ENCODE measurements at places on chromosomes 5 and 9.
A peak's percentile ranks its signal among the peaks of the same experiment; 100 is the strongest.

DNA sequence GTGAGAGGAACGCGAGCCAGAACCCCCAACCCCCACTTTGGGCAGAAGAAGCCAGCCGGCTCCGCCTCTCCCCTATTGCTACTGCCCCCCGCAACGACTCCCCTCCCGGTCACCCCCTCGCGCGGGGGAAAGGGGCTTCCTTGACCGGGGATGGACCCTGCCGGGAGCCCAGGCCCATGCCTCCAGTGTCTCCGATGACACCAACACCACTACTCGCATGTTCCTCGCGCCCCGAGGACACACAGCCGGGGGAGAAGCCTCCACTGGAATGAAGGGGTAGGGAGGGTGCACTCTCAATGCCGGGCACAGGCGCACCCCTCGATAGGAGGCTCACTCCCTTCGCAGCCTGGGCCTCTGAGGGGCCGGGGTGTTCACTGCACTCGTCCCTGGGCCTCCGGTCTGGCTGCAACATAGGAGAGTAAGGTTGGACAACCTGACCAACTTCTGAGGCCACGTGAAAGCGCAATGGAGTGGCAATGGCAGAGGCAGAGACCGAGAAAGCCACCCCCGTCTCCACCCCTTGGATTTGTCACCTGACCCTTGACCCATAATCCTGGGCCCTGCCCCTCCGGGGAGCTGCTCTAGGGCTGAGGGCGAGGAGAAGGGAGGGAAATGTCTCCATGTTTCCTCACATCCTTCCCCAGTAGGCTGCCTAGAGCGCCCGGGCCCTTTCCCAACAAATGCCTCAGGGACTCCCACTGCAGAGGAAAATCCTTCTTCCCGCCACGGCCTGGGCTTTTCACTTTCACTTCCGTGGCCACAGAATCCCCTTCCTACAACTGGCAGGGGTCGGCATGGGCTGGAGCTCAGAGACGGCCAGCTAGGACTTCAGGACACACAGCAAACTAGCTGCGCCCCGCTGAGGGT is 1.1 kb upstream of the CNTFR start:
- DNase-seq: no peak

DNA sequence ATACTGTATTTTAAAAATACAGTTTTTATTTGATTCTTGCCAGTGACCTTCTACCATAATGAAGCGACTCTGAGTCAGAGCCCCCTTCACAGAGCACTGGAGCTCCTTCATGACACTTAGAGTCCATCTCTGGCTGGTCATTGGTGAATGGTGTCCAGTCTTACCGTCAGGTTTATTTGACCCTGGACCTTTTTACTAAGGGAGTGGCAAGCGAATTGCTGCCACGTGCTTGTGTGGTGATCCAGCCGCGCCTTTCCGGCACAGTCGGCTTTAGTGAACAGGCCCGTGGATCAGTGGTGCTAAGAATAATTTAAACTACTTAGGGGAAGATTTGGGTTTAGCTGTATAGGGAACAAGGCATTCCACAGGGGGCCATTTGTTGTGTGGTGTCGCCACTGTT is 48.5 kb downstream of the PRRC2B start:
- no peak for DNase-seq

DNA sequence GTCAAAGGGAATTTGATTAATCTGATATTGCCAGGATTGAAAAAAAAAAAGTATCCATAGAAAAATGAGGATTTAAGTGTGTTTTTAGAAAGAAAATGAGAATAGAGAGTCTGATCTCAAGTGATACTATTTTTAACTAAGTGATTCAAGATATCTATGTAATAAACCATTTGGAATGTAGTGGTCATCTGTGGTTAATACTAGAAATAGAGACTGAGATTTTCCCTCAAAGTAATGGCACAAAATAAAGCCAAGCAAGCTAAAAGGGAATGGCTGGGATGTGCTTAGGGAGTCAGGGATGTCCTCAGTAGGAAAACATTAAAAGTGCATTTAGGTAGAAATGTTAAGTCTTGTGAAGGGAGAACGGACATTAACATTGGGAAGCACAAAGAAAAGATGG is 90.6 kb downstream of the FBXO4 start:
- DNase-seq: no peak

DNA sequence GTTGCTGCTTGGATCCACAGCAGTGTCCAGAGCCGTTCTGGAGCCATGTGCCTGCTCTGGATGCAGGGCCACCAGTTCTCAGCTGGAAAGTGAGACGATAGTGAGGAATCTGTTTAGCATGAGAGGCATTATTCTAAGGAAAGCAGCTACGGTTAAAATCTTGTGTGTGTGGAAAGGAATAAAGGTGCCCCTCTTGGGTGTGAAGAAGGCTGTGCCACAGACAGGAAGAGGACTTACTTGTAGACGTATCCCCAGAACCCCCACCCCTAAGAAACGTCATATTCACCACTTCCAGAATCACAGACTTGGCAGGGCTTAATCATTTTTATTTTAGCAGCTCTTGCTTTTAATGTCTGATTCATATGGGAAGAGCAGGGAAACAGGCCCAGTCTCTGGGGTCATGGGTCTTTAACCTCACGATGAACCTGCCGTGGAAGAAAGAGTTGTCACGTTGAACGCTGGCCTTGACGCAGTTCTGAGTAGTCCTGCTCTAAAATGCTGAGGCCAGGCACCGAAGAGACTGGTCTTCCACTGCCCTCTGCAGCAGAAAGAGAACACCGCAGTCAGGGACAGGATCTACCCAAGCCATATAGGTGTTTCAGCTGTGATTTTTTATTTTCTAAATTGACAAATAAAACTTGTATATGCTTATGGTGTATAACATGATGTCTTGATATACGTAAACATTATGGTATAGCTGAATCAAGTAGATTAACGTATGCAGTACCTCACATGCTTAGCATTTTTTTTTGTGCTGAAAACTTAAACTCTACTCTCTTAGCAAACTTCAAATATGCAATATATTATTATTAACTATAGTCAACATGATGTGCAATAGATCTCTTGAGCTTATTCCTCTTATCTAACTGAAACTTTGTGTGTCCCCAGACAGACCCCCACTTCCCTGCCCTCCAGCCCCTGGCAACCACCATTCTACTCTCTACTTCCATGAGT is 38.8 kb downstream of the CARTPT start:
- DNase-seq: peak; percentile 6

DNA sequence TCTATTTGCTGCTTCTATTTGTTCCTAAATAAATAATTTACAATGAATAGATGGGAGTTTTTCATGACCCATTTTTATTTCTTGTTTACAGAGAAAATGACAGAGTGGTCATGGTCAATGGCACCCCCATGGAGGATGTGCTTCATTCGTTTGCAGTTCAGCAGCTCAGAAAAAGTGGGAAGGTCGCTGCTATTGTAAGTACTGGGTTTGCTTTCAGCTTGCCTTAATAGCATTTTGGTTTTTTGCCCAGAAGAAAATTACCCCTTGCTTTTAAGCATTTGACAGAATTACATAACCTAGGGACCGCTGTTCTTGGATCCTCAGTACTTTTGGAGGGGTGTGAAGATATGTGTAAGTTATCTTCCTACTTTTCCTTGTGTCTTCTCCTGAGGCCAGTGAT is 44.1 kb downstream of the TJP2 start:
- no peak for DNase-seq

DNA sequence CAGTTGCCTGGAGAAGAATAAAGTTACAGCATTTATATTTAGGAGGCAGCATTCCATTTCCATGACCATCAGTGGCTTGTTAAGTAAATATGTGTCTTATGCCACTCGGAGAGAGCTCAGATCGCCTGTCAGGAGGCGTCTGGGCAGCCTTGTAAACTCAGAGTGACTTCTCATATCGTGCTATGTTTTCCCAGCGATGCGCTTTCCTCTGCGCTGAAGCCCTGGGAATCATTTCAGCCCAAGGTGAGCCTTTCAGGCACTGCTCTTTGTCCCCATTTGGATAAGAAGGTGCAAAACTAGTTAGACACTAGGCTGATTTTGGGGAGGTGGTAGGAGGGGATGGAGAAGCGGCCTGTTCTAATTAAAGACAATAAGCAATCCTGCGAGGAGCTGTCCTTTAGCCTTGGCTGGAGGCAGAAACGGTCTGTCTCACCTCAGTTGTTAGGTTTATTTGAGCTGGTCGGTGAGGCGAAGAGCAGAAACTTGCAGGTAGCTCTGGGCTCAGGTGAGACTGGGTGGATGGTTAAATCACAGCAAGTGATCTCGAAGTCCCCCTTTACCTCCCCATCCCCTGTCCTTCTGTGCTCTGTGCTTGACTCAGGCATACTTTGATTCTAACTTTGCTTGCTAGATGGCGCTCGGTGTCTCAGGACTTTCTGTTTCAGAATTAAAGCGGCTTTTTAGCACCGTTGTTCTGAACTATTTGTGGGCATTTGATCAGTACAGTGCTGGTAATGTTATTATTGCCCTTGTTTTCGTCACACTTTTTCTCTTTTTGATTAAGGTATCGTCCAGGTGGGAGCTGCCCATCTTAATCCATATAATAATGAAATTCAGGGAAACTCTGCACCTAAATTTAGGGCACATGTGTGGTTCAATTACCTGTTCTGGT is 24.6 kb downstream of the NR2F1 start:
- DNase-seq: no peak

GRCh38 chr5:125891061-125891725 is 532.0 kb upstream of the GRAMD2B start:
- no peak for DNase-seq

DNA sequence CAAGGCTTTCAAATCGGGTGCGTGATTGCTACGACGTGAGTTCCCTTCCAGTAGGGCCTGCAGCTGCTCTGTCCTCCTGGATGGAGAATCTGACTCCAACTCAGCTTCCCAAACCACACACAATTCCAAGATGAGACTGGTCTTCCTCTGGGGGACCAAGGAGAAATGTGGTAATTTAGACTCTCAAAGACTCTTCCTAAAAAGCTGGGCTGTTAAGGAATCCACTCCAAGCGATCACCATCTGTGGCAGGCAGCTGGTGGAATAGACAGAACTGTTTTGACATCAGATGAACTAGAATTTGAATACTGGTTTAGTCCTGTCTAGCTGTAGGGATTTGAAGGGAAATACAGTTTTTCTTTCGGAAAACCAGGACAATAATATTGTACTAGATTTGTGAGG is 130.7 kb upstream of the KLF4 start:
- no peak for DNase-seq

DNA sequence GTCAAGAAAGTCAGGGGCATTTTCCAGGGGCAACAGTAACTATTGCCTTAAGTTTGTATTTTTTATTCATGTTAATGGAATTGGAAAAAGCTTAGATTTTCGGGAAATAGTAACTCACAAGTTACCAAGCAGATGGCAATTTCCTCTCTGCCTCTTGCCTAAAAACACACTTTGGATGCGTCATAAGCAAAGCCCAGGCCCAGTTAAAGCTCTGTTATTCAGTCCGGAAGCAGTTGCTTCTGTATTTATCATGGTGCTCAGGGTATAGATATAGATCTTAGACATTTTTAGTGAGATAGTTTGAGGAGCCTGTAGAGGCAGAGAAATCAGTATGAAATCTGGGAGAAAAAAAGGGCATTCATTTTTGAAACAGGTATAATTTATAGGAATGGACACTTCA is 260.3 kb upstream of the TNC start:
- no peak for DNase-seq

DNA sequence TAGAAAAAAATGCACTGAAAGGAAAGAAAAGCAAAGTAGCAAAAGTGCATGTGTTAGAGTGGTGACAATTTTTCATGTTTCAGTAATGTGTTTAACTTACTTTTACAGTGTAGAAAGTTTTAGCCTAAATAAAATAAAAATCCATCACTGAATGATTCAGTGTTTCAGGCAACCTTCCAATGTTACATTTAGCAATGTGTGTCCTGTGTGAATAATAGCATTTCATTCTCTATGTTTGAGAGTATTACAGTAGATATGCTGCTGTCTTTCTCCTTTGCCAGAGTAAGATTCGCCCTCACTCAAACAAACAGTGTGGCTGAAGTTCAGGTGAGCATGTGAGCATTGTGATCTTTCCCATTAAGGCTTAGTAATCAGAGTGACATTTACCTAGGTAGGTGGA is 171.1 kb downstream of the TARS1 start:
- no peak for DNase-seq

DNA sequence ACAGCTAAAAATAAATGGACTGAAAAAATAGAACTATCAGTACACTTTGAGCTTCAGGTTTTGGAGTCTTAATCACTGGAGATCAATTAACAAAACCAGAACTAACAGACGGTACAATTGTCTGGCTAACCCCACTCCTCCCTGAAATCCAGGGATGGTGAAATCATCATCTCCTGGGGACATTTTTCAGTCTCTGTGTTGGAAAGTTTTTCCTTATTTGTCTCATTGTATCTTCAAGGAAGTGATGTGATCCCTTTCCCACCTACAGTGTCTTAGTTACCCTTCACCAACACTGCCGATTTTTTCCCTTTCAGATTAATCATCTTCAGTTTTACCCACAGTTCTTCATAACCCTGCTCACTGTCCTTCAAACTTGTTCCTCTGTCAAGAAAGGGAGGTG is 81.9 kb downstream of the MAP1B start:
- no peak for DNase-seq

GRCh38 chr5:178078197-178079010 is 34.9 kb upstream of the N4BP3 start:
- DNase-seq: no peak

- DNase-seq: no peak
Measured at GRCh38 chr5:61274511-61274911, 57.5 kb upstream of the ZSWIM6 start.

DNA sequence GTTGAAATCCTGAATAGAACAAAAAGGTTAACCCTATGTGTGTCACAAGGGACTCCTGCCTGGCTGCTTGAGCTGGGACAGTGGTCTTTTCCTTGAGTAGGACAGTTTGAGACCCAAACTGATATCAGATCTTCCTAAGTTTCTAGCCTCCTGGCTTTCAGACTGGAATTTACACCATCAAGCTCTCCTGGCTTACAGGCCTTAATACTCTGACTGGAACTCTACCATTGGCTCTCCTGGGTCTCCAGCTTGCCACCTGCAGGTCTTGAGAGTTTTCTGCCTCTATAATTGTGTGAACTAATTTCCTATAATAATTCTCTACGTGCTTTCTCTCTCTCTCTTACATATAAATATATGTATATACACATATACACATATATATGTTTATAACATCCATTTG is 112.5 kb downstream of the PRR16 start:
- DNase-seq: no peak

DNA sequence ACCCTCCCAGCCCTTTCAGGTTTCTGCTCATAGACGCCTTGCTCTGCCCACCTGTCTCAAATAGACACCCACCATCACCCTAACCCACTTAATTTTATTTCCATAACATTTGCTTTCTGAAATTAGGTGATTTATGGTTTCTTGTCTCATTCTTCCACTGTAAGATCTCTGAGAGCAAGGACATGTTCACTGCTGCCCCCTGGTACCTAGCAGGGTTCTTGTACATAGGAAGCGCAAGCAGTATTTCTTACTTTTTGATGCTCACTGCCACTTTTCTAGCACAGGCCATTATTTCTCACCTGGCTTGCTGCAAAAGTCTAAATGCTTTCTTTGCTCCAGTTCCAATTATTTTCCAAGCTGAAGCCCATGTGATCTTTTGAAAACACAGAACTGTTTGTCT is 16.8 kb downstream of the C9orf57 start:
- no peak for DNase-seq

DNA sequence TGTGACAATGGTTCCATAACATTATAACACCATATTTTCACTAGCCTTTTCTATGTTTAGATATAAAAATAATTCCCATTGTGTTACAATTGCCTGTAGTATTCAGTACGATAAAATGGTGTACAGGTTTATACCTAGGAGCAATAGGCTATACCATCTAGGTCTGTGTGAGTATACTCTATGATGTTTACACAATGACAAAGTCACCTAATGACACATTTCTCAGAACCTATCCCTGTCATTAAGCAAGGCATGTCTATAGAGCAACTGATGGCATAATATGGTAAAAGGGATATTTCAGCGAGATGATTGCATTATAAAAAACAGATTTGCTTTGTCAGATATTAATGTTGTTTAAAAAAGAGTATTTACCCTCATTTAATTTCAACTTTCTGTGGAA is 517.2 kb downstream of the SPOCK1 start:
- DNase-seq: no peak
